Uterus (tissue), 4 donors: ENCODE measurements at places on chromosomes 7 and 10. TPM values are rescaled to one million over a fixed set of nuclear protein-coding genes. Genes with fewer than 3 reads are reported as not detected.

- no peak overlapping the region for H3K27ac ChIP-seq
- H3K4me1 ChIP-seq: no peaks in the 10 kb centered on the region
- DNase-seq: no peak
- no peaks in the 10 kb centered on the region for H3K27me3 ChIP-seq
Measured at GRCh38 chr7:65397730-65398142, 24.1 kb downstream of the ZNF92 start.

GRCh38 chr10:49474901-49475300 is 64.0 kb downstream of the ERCC6 start:
- no peaks in the 10 kb centered on the region for H3K36me3 ChIP-seq
- no peaks in the 10 kb centered on the region for H3K27me3 ChIP-seq
- no peaks in the 10 kb centered on the region for H3K4me1 ChIP-seq
- no peak overlapping the region for H3K4me3 ChIP-seq

DNA sequence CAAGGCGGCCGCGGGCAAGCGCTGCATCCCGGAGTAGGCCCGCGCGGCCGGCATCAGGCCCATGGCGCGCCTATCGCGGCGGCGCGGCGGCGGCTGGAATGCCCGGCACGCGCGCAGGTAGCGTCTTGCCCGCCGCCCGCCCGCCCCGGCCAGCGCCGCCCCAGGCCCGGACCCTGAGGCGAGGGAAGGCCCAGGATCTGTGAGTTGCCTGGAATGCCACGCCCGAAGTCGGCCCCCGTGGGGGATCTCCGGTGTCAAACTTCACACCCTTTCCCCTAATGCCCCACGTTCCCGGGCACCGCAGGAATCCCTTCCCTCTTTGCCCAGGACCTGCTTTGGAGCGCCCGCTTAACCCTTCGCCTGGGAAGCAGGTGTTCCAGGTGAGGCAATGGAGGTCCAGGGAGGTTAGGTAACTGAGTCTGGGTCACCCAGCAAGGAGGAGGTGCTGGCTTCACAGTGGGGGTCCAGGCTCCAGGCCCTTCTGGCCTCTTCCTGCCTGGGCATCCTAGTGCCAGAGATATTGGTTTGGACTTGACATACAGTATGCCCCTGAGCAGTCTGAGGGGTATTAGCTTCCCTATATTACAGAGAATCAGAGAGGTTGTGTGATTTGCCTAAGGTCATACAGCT is 138.1 kb downstream of the ARHGAP22 start:
- no peaks in the 10 kb centered on the region for H3K36me3 ChIP-seq
- no peaks in the 10 kb centered on the region for H3K4me1 ChIP-seq
- H3K27me3 ChIP-seq: no peaks in the 10 kb centered on the region
- DNase-seq: no peak
- no peak overlapping the region for H3K4me3 ChIP-seq

- H3K36me3 ChIP-seq: no peaks in the 10 kb centered on the region
- no peak for DNase-seq
- no peaks in the 10 kb centered on the region for H3K4me1 ChIP-seq
Measured at GRCh38 chr7:99791667-99792369, 7.8 kb upstream of the CYP3A4 start.

GRCh38 chr10:70677620-70678249 is 5.4 kb downstream of the ADAMTS14 start:
- no peak overlapping the region for H3K27ac ChIP-seq
- no peaks in the 10 kb centered on the region for H3K36me3 ChIP-seq
- no peak for DNase-seq

GRCh38 chr10:70119623-70120022 is 13.0 kb downstream of the AIFM2 start:
- H3K27ac ChIP-seq: no peak overlapping the region
- H3K4me3 ChIP-seq: no peak overlapping the region
- H3K36me3 ChIP-seq: no peaks in the 10 kb centered on the region

- no peaks in the 10 kb centered on the region for H3K36me3 ChIP-seq
- H3K27ac ChIP-seq: no peak overlapping the region
- H3K4me1 ChIP-seq: no peaks in the 10 kb centered on the region
- DNase-seq: no peak
- H3K27me3 ChIP-seq: no peaks in the 10 kb centered on the region
Measured at GRCh38 chr7:22787951-22788350, 34.7 kb downstream of the TOMM7 start.

DNA sequence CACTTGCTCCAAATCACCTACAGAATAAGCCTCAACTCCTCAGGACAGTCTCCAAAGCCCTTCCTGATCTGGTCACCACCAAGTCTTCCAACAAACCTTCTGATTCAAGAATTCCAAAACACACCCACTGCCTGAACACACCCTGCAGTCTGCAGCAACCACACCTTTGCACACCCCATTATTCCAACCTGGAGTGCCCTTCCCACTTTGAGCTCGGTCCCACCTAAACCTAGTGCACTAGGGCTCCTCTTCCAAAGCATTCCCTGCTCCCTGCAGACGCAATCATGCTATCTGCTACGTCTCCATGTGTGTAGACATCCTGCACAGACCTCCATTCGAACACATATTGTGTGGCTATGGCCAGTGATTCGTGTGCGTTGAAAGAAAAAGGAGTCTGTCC is 289.3 kb downstream of the GRID1 start:
- no peak overlapping the region for H3K4me3 ChIP-seq
- no peaks in the 10 kb centered on the region for H3K27me3 ChIP-seq
- no peak overlapping the region for H3K27ac ChIP-seq
- H3K4me1 ChIP-seq: no peaks in the 10 kb centered on the region
- no peaks in the 10 kb centered on the region for H3K36me3 ChIP-seq

DNA sequence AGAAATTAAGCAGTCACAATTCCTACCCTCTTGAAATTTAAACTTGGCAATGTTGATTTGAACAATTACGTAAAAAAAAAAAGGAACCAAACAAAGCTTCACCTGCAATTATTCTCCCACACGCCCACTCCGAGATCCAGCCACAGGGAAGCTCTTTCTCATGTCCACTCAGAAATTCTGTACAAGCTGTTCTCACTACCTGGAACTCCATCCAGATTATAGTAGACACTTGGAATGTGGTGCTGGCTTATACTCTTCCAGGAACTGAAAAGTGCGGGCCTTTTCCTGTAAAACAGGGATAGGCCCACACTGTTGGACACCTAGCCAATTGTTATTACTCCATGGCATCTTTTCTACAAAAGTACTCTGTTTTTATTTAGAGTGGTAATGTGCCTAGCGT is 20.3 kb upstream of the TOMM7 start:
- H3K4me1 ChIP-seq: no peaks in the 10 kb centered on the region
- H3K27ac ChIP-seq: peak overlapping the region; percentile 41
- H3K4me3 ChIP-seq: no peak overlapping the region
- H3K36me3 ChIP-seq: no peaks in the 10 kb centered on the region

- H3K27me3 ChIP-seq: no peaks in the 10 kb centered on the region
- no peaks in the 10 kb centered on the region for H3K4me1 ChIP-seq
- no peak overlapping the region for H3K27ac ChIP-seq
- no peaks in the 10 kb centered on the region for H3K36me3 ChIP-seq
- no peak for DNase-seq
Measured at GRCh38 chr7:150382123-150382843, 3.2 kb downstream of the ZNF775 start.

GRCh38 chr7:50608196-50608906 is 43.1 kb upstream of the DDC start:
- no peaks in the 10 kb centered on the region for H3K27me3 ChIP-seq
- H3K36me3 ChIP-seq: no peaks in the 10 kb centered on the region
- no peak overlapping the region for H3K27ac ChIP-seq
- H3K4me1 ChIP-seq: no peaks in the 10 kb centered on the region
- no peak overlapping the region for H3K4me3 ChIP-seq

- no peak overlapping the region for H3K4me3 ChIP-seq
- H3K4me1 ChIP-seq: peaks cover 3% of the 10 kb centered on the region
- no peaks in the 10 kb centered on the region for H3K36me3 ChIP-seq
- H3K27me3 ChIP-seq: no peaks in the 10 kb centered on the region
- no peak overlapping the region for H3K27ac ChIP-seq
- DNase-seq: no peak
Measured at GRCh38 chr10:124660404-124661125, 83.6 kb downstream of the FAM53B start.

- H3K27me3 ChIP-seq: no peaks in the 10 kb centered on the region
- no peaks in the 10 kb centered on the region for H3K36me3 ChIP-seq
- no peaks in the 10 kb centered on the region for H3K4me1 ChIP-seq
- no peak overlapping the region for H3K4me3 ChIP-seq
- H3K27ac ChIP-seq: no peak overlapping the region
Measured at GRCh38 chr7:43891069-43891955, 15.1 kb downstream of the URGCP start.

- DNase-seq: no peak
- no peak overlapping the region for H3K4me3 ChIP-seq
- H3K27ac ChIP-seq: peak overlapping the region; percentile 69
- no peaks in the 10 kb centered on the region for H3K36me3 ChIP-seq
- H3K4me1 ChIP-seq: peaks cover 3% of the 10 kb centered on the region
Measured at GRCh38 chr7:102009628-102010027, 192.2 kb downstream of the CUX1 start.

DNA sequence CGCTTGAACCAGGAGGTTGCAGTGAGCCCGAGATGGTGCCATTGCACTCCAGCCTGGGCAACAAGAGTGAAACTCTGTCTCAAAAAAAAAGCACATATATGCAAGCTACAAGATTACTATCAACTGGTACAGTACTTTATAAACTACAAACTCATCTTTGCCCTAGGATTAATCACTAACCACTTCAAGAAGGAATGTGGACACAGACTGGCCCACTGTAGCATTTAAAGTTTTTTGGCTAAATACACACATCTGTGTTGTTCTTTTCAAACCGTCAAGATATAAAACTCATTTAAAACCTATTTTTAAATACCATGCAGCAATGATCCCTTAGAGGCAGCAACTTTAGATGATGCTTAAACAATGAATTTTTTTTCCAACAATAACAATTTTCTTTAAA is 205.4 kb downstream of the IMMP2L start:
- H3K36me3 ChIP-seq: no peaks in the 10 kb centered on the region
- DNase-seq: no peak
- H3K4me3 ChIP-seq: no peak overlapping the region
- H3K27me3 ChIP-seq: no peaks in the 10 kb centered on the region

DNA sequence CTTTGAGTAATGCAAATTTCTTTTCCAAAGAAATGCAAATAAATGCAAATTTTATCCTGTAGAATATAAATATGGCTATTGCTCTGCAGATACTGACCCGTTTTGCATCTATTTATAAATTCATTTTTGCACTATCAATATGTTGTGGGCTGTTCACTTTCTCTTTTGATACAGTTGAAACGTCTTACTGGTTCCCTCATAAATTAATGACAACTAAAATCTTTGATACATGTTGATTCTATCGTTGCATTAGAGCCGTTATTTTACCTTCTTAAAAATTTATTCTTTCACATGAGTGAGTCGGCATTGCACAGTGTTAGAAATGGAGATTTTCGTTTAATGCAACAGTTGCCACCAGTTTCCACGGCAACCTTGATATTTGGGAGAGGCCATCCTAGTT is 689.3 kb upstream of the FOXK1 start:
- no peaks in the 10 kb centered on the region for H3K36me3 ChIP-seq
- H3K27me3 ChIP-seq: no peaks in the 10 kb centered on the region
- no peaks in the 10 kb centered on the region for H3K4me1 ChIP-seq
- no peak for DNase-seq
- H3K4me3 ChIP-seq: no peak overlapping the region

- no peak for DNase-seq
- H3K4me1 ChIP-seq: no peaks in the 10 kb centered on the region
- no peak overlapping the region for H3K4me3 ChIP-seq
Measured at GRCh38 chr7:151389768-151390597, 19.9 kb downstream of the WDR86 start.

DNA sequence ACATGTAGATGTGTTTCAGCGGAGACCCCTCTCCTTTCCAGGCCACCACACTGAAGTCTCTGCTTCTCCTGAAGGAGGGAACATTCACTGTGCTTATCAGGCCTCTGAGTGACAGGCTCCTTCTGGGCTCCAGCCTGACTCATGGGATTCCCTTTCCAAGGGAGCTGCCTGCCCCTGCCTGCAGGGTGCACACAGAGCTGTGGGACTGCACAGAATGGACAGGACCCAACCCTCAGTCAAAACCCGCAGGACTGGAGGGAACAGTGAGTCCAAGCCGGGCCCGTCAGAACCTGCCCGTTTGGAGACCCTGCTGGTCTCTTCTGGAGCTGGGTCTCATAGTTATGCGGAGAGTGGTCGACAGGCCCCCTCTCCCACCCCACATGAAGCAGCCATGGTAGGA is 32.6 kb downstream of the PLAC9 start:
- H3K36me3 ChIP-seq: no peaks in the 10 kb centered on the region
- no peak for DNase-seq
- H3K4me1 ChIP-seq: peaks cover 6% of the 10 kb centered on the region
- no peak overlapping the region for H3K4me3 ChIP-seq
- H3K27me3 ChIP-seq: no peaks in the 10 kb centered on the region

GRCh38 chr10:34918060-34918775 is 103.1 kb upstream of the PARD3 start:
- no peaks in the 10 kb centered on the region for H3K4me1 ChIP-seq
- H3K36me3 ChIP-seq: no peaks in the 10 kb centered on the region
- DNase-seq: no peak
- no peak overlapping the region for H3K4me3 ChIP-seq
- no peak overlapping the region for H3K27ac ChIP-seq

DNA sequence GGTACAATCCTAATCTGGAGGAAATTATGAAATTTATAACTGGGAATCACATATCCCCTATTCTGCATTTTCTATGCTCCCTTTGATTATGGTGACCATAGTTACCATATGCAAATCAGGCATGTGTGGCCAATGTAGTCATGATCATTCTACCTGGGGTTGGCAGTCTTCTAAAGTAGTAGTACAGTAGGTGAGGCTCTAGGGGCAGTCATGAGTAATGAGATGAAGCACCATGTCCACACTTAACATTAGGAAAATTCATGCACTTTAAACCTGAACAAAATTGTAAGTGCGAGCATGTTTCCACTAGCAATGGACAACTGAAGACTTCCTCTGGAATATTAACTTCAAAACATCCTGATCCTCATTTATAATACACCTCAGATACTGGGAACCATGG is 545.9 kb downstream of the SUGCT start:
- no peak overlapping the region for H3K4me3 ChIP-seq
- no peaks in the 10 kb centered on the region for H3K27me3 ChIP-seq
- H3K27ac ChIP-seq: no peak overlapping the region
- H3K4me1 ChIP-seq: no peaks in the 10 kb centered on the region

The PON3 gene
- 10.6 TPM for total RNA-seq

The SOSTDC1 gene
- total RNA-seq: 14.2 TPM

The EPO gene
- not detected for total RNA-seq

The PROSER2 gene
- total RNA-seq: 25.6 TPM

The MYL10 gene
- not detected for total RNA-seq

The VPS37D gene
- total RNA-seq: 8.8 TPM

The KCNIP2 gene
- 4.1 TPM for total RNA-seq

The GLI3 gene
- total RNA-seq: 28.5 TPM

The CALML5 gene
- total RNA-seq: not detected

The TSPAN12 gene
- total RNA-seq: 14.1 TPM

The ZNF655 gene
- 37.1 TPM for total RNA-seq
